Type B pancreatic cell (in vitro differentiated cells): ENCODE measurements at places on chromosomes 5 and 9. TPM values are rescaled to one million over a fixed set of nuclear protein-coding genes. Genes with fewer than 3 reads are reported as not detected.

- DNase-seq = no peak
- H3K27ac ChIP-seq = peak overlapping the region; percentile 63
- H3K4me3 ChIP-seq = no peak overlapping the region
- no peaks in the 10 kb centered on the region for H3K27me3 ChIP-seq
- no peaks in the 10 kb centered on the region for H3K36me3 ChIP-seq
These were observed 90.4 kb upstream of the ANKRD55 start for GRCh38 chr5:56323505-56323904.

DNA sequence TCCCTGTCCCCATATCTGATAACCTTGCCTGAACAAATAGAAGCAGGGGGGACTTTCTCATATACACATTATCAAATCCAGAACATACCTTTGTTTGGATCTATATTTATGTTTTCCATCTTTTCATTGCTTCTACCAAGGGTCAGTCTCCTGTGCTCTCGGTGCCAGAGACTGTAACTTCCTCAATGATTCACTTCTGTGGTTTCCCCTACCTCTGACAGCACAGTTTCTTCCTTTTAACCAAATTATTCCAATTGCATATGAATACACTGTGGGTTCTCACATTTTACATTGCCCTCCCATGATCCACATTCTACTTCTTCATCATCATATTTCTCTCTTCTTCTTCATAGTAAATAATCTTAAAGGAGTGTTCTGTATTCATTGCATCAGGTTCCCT is 32.2 kb downstream of the NMUR2 start:
- no peak overlapping the region for H3K4me3 ChIP-seq
- no peaks in the 10 kb centered on the region for H3K4me1 ChIP-seq
- H3K27me3 ChIP-seq = peaks cover 5% of the 10 kb centered on the region
- DNase-seq = no peak
- no peaks in the 10 kb centered on the region for H3K36me3 ChIP-seq

DNA sequence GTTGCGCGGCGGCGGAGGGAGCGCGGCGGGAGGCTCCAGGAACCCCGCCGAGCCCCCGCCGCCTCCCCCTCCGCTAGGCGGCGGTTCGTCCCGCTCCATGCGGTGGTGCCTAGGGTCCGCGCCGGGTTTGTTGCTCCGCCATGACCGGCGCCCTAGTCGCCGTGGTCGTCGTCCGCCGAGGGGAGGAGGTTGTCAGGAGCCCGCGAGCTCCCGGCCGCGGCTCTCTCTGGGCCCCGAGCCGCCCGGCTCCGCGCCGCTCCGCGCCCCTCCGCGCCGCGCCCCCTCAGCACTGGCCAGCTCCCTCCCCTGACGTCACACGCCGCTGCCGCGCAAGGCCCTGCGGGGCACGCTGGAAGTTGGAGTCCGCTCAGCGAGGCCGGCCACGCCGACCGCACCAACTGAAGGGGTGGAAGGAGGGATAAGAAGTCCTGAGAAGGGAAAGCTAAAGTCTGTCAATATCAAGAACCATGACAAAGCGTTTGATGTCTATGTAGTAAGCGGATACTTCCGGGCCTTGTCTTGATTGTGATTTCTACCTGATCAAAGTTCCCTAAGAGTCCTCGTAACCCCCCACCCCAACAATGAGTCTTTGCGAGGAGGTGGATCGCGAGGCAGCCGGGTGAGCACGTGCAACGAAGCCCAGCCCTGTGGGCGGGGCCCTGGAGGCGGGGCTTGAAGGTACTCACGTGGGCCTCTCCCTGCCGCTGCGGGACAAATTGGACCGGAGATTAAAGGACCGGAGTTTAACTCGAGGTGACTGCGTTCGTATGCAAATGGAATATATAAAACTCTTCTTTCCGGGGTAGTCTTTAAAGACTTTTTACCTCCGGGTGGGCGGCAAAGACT is at the start of gene NR6A1:
TSS of gene NR6A1 (minus strand) at position 291 of the 846 bp plus-strand sequence.
- peaks cover 54% of the 10 kb centered on the region for H3K27me3 ChIP-seq
- H3K27ac ChIP-seq = peak within 1 kb of the TSS; percentile 99
- no peaks in the 10 kb centered on the region for H3K36me3 ChIP-seq
- peak within 1 kb of the TSS; percentile 95 for H3K4me3 ChIP-seq
- H3K4me1 ChIP-seq = peaks cover 24% of the 10 kb centered on the region

GRCh38 chr9:136850866-136851775 is 1.0 kb upstream of the MAMDC4 start:
- DNase-seq = no peak
- H3K4me3 ChIP-seq = peak overlapping the region; percentile 94
- H3K4me1 ChIP-seq = no peaks in the 10 kb centered on the region
- H3K27ac ChIP-seq = no peak overlapping the region
- peaks cover 13% of the 10 kb centered on the region for H3K27me3 ChIP-seq

DNA sequence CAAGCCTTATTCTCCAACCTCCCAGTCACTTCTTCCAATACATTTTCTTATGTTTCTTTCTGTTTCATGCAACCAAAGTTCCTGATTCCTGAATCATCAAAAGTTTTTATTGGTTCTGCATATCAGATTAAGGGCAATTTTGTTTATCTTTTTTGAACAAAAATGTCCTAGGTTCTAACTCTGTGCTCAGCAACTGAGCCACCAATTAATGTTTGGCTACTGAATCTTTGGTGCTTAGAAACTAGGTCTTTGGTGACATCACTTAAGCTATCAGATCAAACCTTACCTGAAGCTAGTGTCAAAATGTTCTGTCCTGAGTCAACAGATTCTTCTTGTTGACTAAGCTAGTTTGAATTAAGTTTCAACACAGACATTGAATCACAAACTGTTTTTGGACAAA is 56.1 kb downstream of the FGF18 start:
- peaks cover 9% of the 10 kb centered on the region for H3K4me1 ChIP-seq
- no peak overlapping the region for H3K27ac ChIP-seq
- H3K27me3 ChIP-seq = no peaks in the 10 kb centered on the region
- no peak for DNase-seq
- H3K4me3 ChIP-seq = no peak overlapping the region
- no peaks in the 10 kb centered on the region for H3K36me3 ChIP-seq

Gene ZNF462
- 124 and 129 TPM in 2 replicates for total RNA-seq

Gene CCDC187
- 0.69 and 0.70 TPM in 2 replicates for total RNA-seq

DNA sequence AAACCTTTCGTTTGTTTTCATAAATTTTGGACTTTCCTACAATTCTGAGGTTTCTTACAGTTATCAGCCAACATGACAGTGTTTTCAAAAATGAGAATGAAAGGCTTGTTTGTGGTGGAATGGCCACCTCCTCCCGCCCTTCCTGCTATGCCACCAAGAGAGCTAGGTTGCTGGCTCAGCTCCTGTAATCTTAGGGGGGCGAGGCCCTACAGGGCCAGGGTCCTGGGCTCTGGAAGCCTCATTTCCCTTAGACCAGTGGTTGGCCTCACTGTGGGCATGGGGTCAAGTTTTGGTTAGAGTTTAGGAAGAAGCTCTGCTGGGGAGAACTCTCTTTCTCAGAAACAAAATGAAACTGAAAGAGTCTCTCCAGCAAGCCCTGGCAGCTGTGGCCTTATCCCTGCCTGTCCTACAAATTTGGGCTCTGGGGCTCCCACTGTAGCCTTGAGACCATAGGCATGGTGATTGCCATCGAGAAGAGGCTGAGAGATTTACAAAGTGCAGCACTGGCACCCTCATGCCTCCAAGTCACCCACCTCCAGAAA is 66.2 kb downstream of the IRX1 start:
- no peak for DNase-seq
- no peak overlapping the region for H3K27ac ChIP-seq
- H3K4me1 ChIP-seq = no peaks in the 10 kb centered on the region

Gene SPINK13
- not detected in 2 replicates for total RNA-seq

Gene PCDHB12
- total RNA-seq = 1.4 and 2.3 TPM in 2 replicates

- no peak for DNase-seq
- H3K4me3 ChIP-seq = no peak overlapping the region
- H3K4me1 ChIP-seq = no peaks in the 10 kb centered on the region
- peaks cover 19% of the 10 kb centered on the region for H3K36me3 ChIP-seq
- H3K27ac ChIP-seq = peak overlapping the region; percentile 1
These were observed 32.2 kb downstream of the ACER2 start for GRCh38 chr9:19440823-19441580.

GRCh38 chr5:149775785-149776184 is 45.7 kb downstream of the PPARGC1B start:
- peak overlapping the region; percentile 54 for H3K4me3 ChIP-seq
- no peak for DNase-seq
- H3K4me1 ChIP-seq = peaks cover 48% of the 10 kb centered on the region
- H3K36me3 ChIP-seq = peaks cover 5% of the 10 kb centered on the region
- H3K27ac ChIP-seq = peak overlapping the region; percentile 61
- H3K27me3 ChIP-seq = no peaks in the 10 kb centered on the region

- H3K36me3 ChIP-seq = peaks cover 4% of the 10 kb centered on the region
- H3K4me3 ChIP-seq = no peak overlapping the region
- no peak overlapping the region for H3K27ac ChIP-seq
- H3K4me1 ChIP-seq = peaks cover 12% of the 10 kb centered on the region
- DNase-seq = peak; percentile 37
- peaks cover 65% of the 10 kb centered on the region for H3K27me3 ChIP-seq
These were observed 15.7 kb upstream of the CXCL14 start for GRCh38 chr5:135594416-135594960.

Gene PTGER4
- total RNA-seq = 8.0 and 12.0 TPM in 2 replicates
